Stimulated activated CD4-positive, alpha-beta T cell treated with anti-CD3 and anti-CD28 coated beads, Interleukin-1b, Interleukin-23, amount 100 ng/mL, for 4 hours (primary cell): ENCODE measurements at places on chromosomes 7 and 10.
A peak's percentile ranks its signal among the peaks of the same experiment; 100 is the strongest.

GRCh38 chr10:76950354-76950753, 687.3 kb downstream of the KCNMA1 start:
- DNase-seq: no peak

GRCh38 chr7:1464694-1465093, 5.4 kb upstream of the MICALL2 start:
- DNase-seq: no peak

DNA sequence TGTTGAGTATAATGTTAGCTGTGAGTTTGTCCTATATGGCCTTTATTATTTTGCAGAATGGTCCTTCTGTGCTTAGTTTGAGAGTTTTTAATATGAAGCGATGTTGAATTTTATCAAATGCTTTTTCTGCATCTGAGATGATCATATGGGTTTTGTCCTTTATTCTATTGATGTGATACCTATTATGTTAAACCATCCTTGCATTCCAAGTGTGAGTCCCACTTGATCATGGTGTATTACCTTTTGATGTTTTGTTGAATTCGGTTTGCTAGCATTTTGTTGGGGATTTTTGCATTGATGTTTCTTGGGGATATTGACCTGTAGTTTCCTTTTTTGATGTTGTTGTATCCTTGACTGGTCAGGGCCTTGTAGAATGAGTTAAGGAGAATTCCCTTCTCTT, 166.4 kb downstream of the MLLT10 start:
- no peak for DNase-seq

DNA sequence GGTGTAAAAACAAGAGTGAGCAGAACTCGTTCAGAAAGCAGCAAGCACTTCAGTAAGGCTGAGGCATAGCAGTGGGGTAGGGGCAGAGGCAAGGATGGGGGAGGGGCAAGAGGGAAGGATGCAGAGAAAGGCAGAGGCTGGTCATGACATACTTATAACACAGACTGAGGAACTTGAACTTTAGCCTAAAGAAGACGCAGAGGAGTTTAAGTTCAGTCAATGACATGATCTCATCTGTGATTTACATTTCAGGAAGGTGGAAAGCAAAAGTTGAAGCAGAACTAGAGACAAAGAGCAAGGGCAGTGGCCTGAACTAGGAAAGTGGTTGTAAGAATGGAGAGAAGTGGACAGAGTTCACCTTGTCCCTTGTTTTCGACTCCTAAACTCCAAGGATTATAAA, 15.8 kb downstream of the MACC1 start:
- no peak for DNase-seq

DNA sequence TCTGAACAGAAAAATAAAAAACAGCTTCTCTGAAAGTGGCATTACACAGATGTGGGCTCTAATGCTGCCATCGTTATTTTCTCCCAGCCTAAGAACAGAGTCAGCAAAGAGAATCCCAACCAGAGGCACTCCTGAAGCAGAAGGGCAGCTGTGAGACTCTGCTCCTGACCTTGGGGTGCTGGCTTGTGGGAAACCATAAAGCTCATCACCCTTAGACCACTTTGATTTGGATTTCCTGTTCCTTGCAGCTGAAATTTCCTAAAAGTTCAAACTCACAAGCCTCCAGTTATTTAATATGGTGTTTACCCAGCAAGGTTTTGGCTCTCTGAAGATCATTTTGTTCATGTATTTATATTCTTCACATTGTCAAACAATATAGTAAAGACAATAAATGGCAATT, 814.8 kb downstream of the TNS3 start:
- DNase-seq: no peak

- DNase-seq: no peak
Measured at GRCh38 chr7:112699725-112700513, 90.3 kb downstream of the TMEM168 start.

DNA sequence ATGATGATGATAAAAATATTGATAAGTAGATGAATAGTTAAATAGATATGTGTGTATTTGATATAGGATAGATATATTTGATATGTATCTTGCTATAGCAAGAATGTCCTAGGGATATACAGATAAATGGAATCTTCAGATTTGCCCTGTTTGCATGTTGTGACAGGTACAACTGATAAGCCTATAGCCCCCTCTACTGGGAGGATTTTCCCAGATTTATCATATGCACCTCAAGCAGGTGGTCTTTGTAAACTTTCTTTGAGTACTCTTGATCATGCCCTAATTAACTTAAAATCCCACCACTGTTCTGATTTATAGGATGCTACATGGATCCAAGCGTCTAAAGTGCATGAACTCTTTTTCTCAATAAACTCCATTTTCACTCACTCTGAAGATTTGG, 1050.7 kb downstream of the SORCS3 start:
- DNase-seq: no peak

DNA sequence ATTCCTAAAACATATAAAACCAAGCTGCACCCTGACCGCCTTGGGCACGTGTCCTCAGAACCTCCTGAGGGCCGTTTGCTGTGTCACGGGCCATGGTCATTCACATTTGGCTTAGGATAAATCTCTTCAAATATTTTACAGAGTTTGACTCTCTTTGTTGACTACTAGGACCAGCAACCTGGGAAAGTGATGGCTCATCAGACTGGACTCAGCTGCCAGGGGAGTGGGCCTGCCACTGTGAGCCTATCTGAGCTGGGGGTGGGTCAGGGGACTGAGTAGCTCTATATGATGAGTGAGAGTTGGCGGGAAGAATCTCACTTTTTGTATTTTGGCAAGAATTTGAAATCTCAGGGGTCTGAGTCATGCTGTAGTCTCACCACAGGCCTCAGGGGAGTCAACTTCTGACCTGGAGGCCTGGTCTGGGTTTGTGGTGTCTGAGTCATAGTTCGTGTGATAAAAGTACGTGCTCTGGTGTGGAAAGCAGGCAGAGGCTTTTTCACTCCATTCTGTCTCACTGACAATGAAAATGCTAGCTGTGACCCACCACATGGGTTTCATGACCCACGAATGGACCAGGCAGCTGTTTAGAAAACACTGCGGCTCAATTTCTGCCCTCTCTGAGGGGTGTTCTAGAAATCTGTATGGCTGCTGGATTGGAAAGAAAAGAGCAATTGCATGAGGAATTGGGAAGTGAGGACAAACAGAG, 4.2 kb upstream of the UPP1 start:
- peak; percentile 58 for DNase-seq

DNA sequence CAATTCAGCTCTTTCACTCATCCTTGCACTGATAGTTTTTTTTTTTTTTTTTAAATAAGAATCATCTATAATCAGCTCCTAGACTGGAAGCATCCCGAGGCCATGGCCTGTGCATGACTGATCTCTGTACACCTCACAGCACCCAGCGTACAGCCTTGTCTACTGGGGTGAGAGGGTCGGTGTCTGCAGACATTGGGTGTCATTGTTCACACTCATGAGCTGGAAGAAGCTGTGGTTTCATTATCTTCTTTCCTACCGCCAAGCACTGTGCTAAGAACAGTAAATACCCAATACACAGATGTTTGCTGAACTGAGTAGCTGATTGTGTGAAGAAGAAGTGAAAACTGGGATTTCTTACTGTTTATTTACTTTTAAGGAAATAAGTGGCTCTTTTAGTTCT, 123.6 kb downstream of the CLEC2L start:
- no peak for DNase-seq

DNA sequence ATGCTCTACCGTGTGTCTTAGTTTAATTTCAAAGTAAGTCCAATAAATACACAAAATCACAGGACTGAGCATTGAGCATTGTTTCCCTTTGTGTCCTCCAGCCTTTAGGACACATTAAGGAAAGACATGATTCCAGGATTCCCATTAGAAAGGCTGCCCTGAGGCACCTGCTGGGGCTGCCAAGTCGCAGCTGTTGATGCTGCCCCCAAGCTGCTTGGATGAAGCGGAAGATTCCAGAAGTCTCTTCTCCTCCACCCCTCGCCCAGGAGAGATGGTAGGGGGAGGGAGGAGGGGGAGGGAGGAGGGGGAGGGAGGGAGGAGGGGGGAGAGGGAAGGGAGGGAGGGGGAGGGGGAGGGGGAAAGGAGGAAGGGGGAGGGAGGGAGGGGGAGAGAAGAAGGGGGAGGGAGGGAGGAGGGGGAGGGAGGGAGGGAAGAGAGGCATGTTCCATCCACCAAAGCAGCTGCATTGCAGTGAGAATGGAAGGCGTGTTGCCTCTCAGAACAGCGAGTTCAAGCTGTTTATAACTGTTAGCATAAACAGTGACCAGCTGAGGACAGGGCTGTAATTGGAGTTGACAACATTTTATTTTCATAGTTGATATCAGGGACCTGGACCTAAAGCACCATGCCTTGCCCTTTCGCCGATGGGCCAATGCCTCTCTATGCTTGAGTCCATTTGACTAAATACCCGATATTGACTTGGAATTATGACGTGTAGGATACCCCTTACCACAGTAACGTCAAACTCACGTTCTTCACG, 67.3 kb downstream of the DIP2C start:
- DNase-seq: no peak

GRCh38 chr7:38190011-38190410, 12.0 kb downstream of the STARD3NL start:
- no peak for DNase-seq

GRCh38 chr7:74674166-74674565, 16.6 kb downstream of the GTF2I start:
- DNase-seq: no peak

- no peak for DNase-seq
Measured at GRCh38 chr10:125448596-125448995, 234.4 kb downstream of the TEX36 start.

DNA sequence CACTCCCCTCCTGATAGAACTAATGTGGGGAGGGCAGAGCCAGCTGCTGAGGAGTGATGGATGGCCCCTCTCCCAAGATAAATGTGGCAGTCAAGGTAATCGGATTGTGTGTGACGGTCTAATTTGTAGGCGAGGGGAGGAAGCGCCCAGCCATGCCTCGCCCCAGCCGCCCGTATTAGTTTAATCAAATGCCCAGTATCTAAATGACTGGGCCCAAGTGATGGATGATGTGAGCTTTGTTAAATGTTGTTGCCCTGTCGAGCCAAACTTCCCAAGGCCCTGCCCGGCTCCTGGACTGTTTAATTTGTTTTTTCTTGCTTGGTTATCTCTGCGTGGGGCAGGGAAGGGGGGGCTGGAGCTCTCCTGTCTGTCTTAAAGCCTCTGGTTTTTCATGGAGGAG, 88.4 kb upstream of the PPIF start:
- DNase-seq: no peak
